ENCODE measurements at places on chromosomes 1 and 21. TPM values are rescaled to one million over a fixed set of nuclear protein-coding genes. Genes with fewer than 3 reads are reported as not detected.
A peak's percentile ranks its signal among the peaks of the same experiment; 100 is the strongest.

The CD247 gene
- total RNA-seq: 0.58 TPM

The PRPF38B gene
- total RNA-seq: 37.3 TPM

The NDUFS2 gene
- total RNA-seq: 93.1 TPM

The FCRL5 gene
- total RNA-seq: not detected

The LMX1A gene
- 13.5 TPM for total RNA-seq

The SASS6 gene
- 4.2 TPM for total RNA-seq

The TBX19 gene
- total RNA-seq: 1.6 TPM

The SOX13 gene
- 38.5 TPM for total RNA-seq

The DDAH1 gene
- 28.6 TPM for total RNA-seq

The RYR2 gene
- 1.0 TPM for total RNA-seq

The MYOG gene
- not detected for total RNA-seq

The TFF3 gene
- 31.5 TPM for total RNA-seq

GRCh38 chr1:29975036-29975694 lies 738.8 kb downstream of the PTPRU start:
- H3K36me3 ChIP-seq: no peaks in the 10 kb centered on the region
- no peak overlapping the region for H3K27ac ChIP-seq
- H3K4me1 ChIP-seq: no peaks in the 10 kb centered on the region
- peaks cover 25% of the 10 kb centered on the region for H3K27me3 ChIP-seq
- no peak for DNase-seq

DNA sequence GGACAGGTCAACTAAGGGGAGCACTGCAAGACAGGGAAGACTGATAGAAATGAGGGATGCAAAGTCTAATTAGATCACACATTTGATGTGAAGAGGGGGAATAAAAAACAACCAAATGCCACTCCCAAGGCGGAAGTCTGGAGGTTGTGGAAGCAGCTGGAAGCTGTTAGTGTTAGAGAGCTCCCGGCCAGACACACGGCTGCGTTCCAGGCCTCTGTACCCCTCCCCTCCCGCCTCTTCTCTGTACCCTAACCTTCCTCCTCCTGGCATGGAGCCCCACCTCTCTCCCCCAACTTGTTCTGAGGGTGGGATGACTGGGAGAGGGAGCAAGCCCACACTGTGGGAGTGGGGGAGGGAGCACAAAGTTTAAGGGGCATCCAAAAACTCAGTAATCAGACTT lies 67.0 kb downstream of the PLEKHA6 start:
- H3K36me3 ChIP-seq: peaks cover 4% of the 10 kb centered on the region
- no peak for DNase-seq
- H3K27me3 ChIP-seq: no peaks in the 10 kb centered on the region
- peaks cover 63% of the 10 kb centered on the region for H3K4me1 ChIP-seq
- peak overlapping the region; percentile 32 for H3K27ac ChIP-seq

GRCh38 chr1:179393721-179394120 lies 27.9 kb downstream of the AXDND1 start:
- DNase-seq: no peak
- no peaks in the 10 kb centered on the region for H3K36me3 ChIP-seq
- H3K27ac ChIP-seq: no peak overlapping the region
- no peaks in the 10 kb centered on the region for H3K4me1 ChIP-seq

DNA sequence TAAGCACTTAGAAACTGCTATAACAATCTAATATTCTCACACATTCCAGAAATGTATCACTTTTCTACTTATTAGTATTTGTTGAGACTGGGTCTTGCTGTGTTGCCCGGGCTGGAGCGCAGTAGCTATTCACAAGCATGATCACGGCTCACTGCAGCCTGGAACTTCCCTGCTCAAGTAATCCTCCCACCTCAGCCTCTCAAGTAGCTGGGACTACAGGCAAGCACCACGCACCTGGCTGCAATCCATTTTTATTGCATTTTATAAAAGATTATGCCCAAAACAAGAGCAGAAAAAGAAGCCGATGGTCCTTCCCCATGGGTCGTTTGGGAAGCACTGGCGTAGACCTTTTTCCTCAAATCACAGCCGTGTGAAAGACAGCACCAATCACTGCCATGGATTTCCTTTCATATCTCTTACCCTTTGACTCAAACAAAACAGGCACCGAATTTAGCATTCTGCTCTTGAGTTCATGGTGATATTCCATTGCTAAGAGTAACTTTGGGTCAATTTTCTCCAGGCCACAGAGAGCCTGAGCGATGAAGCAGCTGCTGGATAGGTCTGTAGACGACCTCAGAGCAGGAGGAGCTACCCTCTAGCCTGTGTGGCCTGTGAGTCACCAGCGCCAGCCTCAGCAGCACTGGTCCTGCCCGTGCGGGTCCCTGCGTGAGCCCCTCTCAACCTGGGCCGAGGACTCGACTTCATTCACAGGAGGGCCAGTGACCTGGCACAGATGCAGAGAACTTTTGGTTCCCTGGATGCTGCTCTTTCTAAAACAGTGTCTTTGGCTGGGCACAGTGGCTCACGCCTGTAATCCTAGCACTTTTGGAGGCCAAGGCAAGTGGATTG lies 80.8 kb downstream of the PIK3CD start:
- no peaks in the 10 kb centered on the region for H3K4me1 ChIP-seq
- DNase-seq: no peak
- H3K4me3 ChIP-seq: no peak overlapping the region
- H3K27ac ChIP-seq: no peak overlapping the region
- H3K36me3 ChIP-seq: peaks cover 33% of the 10 kb centered on the region

GRCh38 chr1:150808121-150808520 lies at the start of gene CTSK:
Gene CTSK, minus strand, starts transcription at chr1:150808260. Its CDS starts 1,455 bp downstream, at chr1:150806805.
- H3K27me3 ChIP-seq: no peaks in the 10 kb centered on the region
- no peaks in the 10 kb centered on the region for H3K36me3 ChIP-seq
- H3K4me3 ChIP-seq: peak within 1 kb of the TSS; percentile 80
- peaks cover 26% of the 10 kb centered on the region for H3K4me1 ChIP-seq
- peak within 1 kb of the TSS; percentile 66 for H3K27ac ChIP-seq
- DNase-seq: no peak

DNA sequence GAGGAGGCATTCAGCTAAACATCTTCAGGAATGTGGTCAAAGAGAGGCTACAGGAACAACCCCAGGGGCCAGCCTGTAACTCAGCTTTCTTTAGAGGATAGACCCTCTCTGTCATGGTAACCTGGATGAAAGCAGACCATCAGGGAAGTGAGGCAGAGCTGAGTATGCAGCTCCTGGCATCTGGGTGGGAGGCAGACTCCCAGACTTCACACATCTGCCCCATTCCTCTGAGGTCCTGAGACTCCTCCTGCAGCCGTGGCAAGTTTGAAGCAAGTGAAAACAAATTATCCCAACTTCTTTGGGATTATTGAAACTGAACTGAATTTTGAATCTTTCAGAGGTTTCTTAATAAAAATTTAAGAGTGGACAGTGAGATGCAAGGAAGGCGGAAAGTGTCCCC lies 126.1 kb upstream of the KIAA0040 start:
- DNase-seq: no peak
- H3K4me1 ChIP-seq: no peaks in the 10 kb centered on the region
- H3K36me3 ChIP-seq: no peaks in the 10 kb centered on the region
- H3K27ac ChIP-seq: no peak overlapping the region
- no peak overlapping the region for H3K4me3 ChIP-seq
- peaks cover 6% of the 10 kb centered on the region for H3K27me3 ChIP-seq

DNA sequence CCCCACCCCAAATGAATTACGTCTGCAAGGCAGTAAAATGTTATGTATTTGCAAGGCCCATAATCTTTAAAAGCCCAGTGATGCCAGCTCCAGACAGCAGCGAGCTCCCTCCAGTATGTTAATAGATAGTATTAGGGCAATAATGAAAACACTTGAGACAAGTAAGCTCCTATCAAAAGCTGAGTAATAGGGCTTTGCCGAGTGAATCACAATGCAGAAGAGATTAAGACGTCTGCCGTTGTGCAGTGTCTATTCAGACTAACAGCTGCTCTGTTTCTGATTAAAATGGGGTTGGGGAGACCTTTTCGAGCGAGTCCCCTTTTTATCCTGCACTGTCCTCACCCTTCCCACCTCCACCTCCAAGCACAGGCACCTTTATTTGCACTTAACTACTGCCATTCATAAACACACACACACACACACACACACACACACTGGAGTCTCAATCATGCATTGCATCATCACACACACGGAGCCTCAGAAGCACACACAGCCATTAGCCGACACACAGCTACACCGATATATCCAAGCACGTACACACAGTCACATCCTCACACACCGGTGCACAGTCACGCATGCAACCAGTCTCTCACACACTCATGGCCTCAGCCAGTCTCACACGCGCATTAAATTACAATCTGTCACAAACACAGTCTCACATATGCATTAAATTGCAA lies 46.0 kb upstream of the FOXO6 start:
- peaks cover 29% of the 10 kb centered on the region for H3K4me1 ChIP-seq
- no peak for DNase-seq
- no peak overlapping the region for H3K27ac ChIP-seq
- H3K36me3 ChIP-seq: no peaks in the 10 kb centered on the region
- no peak overlapping the region for H3K4me3 ChIP-seq

DNA sequence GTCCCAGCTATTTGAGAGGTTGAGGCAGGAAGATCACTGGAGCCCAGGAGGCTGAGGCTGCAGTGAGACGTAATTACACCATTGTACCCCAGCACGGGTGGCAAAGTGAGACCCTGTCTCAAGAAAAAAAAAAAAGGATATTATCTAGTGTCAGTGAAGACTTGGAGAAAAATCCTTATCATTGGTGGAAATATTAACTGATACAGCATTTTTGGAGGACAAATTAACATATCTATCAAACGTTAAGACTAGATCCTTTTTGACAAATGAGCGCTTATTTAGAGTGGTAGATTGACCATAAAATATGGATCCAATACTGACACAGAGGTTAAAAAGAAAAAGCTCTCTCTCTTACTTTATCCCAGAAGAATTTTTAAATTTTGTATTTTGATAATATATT lies 35.2 kb upstream of the DYRK1A start:
- H3K4me3 ChIP-seq: no peak overlapping the region
- DNase-seq: no peak
- H3K27ac ChIP-seq: no peak overlapping the region
- H3K36me3 ChIP-seq: no peaks in the 10 kb centered on the region

Measured in type B pancreatic cell (in vitro differentiated cells).